ENCODE measurements at places on chromosomes 5 and 9.

GRCh38 chr9:85716031-85716877 lies 25.5 kb downstream of the AGTPBP1 start:
- peak; percentile 81 for DNase-seq

GRCh38 chr5:6496207-6496584 lies 47.5 kb downstream of the UBE2QL1 start:
- DNase-seq: no peak

DNA sequence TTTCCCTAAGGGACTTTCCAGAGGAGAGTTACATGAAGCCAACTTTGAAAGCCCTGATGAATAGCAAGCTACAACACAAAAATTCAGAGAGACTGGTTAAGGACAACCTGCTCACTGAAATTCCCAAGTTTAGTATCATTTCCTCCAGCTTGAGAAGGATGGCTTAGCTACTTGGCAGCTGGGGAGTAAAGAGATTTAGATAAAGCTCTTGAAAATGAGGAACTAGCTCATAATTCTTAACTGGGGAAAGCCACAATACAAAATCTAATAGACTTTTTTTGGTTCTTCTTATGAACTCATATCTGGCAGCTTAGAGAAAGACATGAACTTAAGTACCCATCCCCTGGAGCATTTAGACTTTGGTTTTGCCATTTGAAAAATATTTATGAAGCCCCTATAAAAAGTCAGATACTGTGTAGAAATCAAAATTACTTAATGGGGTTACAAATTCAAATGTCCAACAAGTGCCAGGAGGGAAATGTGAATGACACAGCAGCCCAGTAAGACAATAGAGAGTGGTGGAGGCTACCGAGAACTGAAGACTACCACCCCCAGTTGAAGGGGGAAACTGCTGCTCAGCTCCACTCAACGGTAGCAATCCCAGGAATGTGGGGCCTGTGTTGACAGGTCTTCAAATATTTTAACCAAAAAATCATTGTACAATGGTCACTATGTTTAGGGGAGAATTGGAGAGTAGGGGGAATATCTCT lies 79.4 kb upstream of the ADRB2 start:
- peak; percentile 89 for DNase-seq

DNA sequence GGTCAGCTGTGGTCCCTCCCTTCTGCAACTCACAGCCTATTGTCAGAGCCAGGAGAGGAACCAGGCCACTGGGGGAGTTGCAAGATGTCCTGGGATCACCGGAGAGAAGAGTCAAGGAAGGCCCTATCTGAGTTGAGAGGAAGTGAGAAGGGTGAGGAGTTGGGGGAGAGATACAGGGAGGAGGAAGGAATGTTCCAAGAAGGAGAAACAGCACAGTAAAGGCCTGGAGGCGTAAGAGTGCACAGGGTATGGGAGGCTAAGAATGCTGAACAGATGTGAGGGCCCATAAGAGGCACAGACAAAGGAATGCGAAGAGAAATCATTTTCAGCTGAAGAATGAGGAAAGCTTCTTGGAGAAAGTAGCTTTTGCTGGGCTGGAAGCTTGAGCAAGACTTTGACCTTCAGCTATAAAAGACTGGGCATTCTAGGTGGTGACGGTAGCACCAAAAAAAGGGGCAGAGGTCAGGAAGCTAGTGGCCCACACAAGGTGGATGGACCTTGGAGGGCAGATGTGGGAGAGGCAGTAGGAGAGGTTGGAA lies 21.6 kb upstream of the CSF1R start:
- no peak for DNase-seq

GRCh38 chr5:105508519-105508918 lies 1945.9 kb upstream of the NUDT12 start:
- peak; percentile 76 for DNase-seq

DNA sequence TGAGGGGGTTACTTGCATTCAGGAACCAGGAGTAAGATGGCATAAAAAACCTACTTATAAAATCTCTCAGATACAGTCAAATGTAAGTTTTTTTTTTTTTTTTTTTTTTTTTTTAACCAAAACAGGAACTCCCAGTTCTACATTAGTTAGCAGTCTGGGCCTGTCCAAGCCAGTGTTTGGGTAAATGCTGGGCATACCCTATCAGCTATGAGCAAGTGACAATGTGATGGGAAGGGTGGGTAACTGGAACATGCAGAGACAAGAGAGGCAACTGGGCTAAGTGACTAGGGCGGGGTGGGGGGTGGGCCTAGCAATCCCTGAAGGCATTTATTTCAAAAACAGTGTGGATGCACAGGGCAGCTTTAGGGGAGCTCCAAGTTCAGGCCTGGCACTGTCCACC lies 2.3 kb downstream of the NMRK1 start:
- DNase-seq: peak; percentile 39

DNA sequence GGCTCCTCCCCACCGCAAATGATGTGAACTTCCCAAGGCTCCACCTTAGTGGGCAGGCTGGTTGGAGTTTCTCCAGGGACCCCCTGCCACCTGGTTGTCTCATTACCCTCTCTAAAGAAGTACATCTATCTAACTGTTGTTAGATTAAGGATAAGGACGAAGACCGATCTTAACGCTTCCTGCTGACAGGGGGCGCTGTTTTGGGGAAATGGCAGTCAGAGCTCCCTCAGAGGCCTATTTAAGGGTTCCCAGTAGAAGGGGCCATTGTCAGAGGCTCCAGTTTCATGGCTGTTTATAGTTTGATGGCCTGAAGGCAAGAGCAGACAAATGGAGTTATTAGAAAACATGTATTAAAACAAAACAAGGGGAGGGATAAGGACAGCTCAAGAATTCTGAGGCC lies 100.1 kb downstream of the SPEF2 start:
- no peak for DNase-seq

DNA sequence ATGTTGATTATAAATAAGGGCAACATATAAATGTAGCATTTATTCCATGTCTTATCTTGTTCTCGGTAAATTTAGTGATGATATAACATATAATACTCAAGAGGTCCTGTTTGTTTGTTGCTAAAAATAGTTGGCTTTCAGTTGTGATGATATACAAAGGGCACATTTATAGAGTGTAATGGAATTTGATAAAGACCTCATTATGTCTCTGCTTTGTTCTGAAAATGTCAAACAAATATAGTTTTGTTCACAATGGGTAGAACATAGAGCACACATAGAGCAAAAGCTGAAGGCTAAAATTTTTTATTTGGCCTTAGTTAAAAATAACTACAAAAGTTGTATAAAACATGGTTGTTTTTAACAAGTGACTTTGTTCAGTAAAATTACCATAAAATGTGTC lies 477.1 kb upstream of the SMC2 start:
- no peak for DNase-seq

DNA sequence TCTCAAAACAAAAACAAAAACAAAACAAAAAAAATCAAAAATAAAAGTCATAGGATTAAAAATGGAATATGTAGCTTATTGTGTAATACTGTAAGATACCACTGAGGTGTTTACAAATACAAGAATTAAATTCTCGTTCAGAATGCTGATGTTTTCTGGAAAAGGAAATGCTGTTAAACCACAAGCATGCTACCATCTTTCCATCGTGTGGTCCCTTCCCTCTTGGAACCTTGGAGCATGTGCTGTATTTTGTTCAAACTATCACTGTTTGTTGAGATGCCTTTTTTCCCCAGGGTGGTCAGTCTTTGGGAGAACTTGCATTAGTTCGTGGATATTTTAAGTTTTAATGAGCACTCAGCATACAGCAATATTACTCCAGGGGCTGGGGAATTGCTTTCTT lies 39.7 kb downstream of the SUB1 start:
- DNase-seq: no peak

DNA sequence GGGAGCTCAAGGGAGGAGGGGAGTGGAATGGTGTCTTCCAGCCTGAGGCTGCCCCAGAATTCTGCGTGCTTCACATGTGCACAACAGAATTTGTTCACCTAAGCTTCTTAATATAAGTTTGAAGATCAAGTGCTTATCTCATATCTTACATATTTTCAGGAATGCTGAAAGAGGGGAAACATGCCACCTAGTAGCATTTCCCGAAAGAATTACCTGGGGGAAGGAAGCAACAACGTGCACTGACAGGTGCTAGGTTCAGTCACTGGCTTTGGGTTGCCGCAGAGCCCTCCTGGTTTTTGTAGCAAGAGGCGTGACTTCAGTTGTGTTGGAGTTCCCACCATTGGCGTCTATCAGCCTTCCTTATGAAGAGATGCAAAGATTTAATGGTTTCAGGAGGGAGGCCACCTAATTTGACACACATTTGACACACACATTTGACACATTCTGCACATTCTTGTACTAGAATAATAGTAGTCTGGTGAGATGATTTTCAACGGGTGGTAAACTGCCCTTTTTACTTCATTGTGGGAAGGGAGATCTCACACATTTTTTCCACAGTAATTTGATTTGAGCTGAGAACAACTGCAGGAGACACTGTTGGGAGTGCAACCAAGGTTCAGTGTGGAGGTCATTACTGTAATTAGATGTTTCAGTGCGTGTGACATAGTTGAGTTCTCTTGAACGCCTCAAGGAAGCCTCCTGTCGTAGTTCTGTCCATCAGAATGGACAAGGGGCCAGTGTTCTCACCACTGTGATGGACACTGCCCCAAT lies 481.3 kb downstream of the CCDC171 start:
- no peak for DNase-seq

DNA sequence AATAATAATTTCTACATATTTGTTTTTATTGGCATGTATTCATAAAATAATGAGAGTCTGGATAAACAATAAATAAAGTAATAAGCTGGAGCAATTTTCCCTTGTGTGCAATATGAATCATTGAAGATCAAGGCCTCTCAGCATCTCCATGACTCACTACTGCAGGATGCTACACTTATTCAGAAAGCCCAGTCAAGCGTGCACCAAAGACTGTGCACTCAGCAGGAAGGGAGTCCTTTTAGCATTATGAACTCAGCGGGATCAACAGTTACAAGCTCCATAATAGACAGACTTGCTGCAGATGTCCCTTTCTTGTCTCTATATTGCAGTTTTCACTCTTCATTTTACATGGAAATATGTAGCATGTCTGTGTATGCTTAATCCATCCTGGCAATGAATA lies 485.3 kb downstream of the CDH9 start:
- DNase-seq: no peak
